Spinal cord (tissue), 10 donors: ENCODE measurements at places on chromosomes 1 and 21.

- no peak for DNase-seq
Measured at GRCh38 chr1:32763221-32763620, 53.9 kb downstream of the YARS1 start.

DNA sequence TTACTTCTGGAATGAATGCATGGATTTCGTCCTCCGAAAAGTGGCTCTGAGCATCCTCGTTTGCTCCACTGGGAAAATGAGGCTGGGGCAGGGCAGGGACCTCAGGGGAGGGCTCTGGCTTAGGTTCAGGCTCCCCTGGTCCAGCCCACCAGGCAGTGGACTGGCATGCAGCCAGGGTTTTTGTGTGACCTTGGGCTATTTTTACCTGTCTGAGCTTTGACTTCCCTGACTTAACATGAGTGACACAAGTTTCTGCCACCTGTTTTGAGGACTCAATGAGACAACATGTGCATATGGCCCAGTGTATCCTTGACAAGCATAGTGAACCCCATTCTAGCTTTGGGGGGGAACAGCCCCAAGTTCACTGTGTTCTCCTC lies 32.6 kb upstream of the EDN2 start:
- no peak for DNase-seq

GRCh38 chr1:12147201-12147701 lies 19.5 kb upstream of the TNFRSF1B start:
- DNase-seq: no peak

DNA sequence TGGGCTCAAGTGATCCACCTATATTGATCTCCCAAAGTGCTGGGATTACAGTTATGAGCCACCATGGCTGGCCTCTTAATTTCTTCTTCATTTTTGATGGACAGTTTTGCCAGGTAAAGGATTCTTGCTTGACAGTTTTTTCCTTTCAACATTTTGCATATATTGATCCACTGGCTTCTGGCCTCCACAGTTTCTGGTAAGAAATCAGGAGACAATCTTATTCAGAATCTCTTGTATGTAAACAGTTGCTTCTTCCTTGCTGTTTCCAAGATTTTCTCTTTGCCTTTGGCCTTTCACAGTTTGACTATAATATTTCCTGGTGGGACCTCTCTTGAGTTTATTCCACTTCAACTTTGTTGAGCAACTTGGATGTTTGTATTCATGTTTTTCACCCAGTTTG lies 20.1 kb upstream of the KLF18 start:
- DNase-seq: no peak

- no peak for DNase-seq
Measured at GRCh38 chr1:15360700-15361099, 49.0 kb upstream of the EFHD2 start.

GRCh38 chr21:45880097-45881068 lies 101.2 kb upstream of the COL6A1 start:
- DNase-seq: no peak
